ENCODE measurements at places on chromosomes 6 and 20.

DNA sequence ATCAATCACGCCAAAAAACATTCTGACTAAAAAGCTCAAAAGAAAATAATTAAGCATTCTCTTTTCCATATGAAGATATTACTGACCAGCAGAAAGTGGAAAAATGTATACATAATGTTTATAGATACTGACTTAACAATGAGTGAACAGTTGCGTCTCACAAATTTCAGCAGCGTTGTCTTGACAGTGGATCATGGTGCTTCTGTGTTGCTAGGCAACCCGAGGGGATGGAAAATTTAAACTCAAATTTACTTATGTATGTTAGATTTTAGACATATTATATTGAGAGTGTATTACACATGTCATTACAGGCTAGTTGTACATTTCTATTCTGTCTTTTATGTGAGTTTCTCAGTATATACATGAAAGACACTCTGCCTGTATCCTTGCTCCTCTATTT lies 110.2 kb downstream of the LAMA2 start:
- DNase-seq = no peak

DNA sequence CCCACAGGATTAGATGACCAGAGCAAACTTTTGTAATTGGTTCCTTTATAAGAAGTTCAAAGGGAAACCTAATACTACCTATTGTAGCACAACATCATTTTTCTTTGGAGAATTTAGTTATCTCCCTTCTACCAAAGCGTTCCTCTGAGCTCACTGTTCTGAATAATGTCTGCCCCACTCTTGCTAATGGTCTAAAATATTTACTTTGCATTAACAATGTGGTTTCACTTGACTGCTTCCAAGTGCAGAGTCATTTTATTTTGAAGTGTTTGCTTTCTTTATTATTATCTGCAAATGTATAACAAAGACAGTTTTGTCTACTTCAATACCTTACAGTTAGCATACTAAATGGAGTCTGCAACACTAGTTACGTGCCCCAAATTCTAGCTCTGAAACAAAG lies 15.0 kb downstream of the TRAPPC3L start:
- DNase-seq = no peak

GRCh38 chr6:163423696-163424095 lies 9.2 kb downstream of the QKI start:
- no peak for DNase-seq

DNA sequence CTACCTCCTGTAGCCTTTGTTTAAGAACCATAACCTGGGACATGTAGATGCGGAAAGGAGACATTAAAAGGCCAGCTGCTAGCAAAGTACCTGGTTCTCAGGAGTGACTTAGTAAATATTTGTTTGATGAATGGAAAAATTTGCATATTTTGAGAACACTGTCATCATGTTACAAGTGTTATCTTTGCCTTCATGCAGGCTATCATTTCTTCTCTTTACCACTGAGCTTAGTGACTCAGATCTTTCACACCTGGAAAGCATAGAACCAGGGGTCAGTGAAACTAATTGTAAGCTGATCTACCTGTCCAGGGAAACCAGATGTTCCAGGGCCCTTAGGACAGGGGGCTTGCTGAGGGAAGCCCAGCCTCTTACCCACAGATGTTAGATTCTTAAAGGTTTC lies 5.4 kb downstream of the ZFP57 start:
- no peak for DNase-seq

DNA sequence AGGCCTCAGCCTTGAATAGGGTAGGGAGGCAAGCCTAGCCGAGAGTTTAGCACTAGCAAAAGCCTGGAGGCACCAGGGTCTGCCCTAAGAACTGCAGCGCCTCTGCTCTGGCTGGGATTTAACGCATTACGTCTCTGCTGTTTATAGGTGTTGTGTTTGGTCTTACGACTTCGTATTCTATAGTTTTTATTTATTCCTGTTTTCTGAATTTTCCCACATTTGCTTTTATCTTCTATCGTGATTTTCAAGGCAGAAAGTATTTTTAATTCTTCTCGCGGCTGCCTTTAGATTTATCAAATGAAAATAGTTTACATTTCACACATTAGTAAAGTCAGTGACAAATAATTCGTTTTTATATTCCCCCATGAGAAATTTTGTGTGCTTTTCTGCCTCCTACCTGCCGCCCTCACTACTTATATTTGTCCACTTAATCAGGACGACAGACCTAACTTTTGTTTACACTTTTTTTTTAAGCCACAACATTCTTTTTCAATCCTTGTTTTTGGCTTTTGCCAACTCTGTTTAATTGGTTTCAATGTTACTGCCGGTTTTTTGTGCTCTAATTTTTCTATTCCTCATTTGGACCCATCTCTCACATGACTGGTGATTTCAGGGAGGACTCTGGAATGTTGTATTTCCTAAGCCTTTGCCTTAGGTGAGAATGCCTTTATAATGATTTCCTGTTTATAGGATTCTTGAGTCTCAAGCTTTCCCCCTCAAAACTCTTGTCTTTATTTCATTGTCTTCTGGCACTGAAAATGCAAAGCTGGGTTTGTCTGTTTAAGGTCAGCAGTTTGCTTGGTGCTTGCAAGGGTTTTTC lies 1.3 kb upstream of the LZTS3 start:
- no peak for DNase-seq

GRCh38 chr20:31473331-31474096 lies 1.4 kb downstream of the DEFB124 start:
- no peak for DNase-seq

DNA sequence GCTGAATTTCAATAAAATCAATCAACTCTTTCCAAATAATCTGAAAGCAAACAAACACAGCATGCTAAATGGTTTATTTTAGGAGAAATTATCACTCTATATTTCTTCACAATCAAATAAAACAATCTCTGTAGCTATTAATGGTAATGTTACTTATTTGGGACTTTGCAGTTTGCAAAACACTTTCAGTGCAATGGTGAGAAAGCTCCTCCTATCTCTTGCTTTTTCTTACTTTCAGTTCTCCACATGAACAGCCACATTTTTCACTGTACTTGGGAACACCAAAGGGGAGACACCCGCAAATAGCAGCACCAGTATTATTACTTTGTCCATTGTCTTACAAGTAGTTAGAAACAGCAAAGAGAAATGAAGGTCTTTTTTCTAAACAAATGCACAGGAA lies 92.4 kb downstream of the DST start:
- no peak for DNase-seq

Measured in suprapubic skin (tissue), 4 donors.